ENCODE measurements at places on chromosomes 16 and 17. TPM values are rescaled to one million over a fixed set of nuclear protein-coding genes. Genes with fewer than 3 reads are reported as not detected.

DNA sequence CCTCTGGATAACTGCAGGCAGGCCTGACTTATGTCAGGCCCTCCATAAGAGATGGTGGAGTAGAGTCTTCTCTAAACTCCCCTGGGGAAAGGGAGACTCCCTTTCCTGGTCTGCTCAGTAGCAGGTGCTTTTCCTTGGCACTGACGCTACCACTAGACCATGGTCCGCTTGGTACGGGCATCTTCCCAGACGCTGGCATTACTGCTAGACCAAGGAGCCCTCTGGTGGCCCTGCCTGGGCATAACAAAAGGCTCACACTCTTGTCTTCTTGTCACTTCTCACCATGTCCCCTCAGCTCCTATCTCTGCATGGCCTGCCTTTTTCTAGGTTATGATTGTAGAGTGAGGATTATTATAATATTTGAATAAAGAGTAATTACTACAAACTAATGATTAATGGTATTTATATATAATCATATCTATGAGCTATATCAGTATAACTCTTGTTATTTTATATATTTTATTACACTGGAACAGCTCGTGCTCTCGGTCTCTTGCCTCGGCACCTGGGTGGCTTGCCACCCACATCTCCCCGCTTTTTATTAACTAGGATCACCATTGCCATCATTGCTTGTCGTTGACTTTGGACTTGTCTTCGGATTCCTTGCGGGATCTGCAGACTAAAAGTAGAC lies 59.8 kb upstream of the ARL4D start:
- DNase-seq: no peak

The MAP3K3 gene
- total RNA-seq: 97.7 TPM

GRCh38 chr16:72099377-72099818 lies 5.8 kb downstream of the DHX38 start:
- no peak for DNase-seq

The COX6A2 gene
- not detected for total RNA-seq

DNA sequence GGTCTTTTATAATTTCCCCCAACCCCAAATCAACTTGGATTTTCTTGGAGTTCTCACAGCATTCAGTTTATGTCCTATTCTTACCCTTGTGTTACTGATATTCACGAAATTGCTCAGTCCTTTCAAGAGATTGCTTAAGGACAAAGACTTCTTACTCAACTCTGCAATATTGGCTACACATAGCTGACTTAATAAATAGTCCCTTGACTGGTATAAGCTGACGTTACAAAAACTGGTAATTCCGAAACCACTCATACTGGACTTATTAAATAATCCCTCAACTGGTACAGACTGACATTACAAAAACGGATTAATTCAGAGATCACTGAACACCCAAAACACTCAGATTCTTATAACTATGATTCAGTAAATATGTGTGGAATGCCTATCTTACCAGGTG lies 860 bp downstream of the TIGD7 start:
- DNase-seq: no peak

The PRDM7 gene
- not detected for total RNA-seq

DNA sequence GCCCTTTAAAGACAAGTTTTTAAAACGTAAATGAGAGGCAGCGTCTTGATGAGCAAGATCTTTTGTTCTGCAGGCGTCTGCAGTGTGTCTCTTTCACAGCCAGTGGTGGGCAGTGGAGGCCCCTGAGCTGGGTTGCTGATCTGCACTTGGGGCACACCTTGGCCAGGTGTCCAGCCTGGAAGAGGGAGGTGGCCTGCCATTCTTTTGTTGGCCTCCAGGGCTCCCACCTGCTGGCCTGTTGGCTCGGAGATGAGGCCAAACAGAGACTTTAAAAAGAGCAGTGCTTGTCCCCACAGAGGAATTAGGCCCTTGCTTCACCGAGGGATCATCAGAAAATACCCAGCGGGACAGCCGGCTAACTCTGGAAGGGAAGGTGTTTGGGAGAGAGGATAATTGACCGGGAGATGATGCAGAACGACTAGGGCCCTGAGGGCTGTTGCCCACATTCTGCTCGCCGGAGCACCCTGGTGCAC lies 145.9 kb upstream of the PLCG2 start:
- no peak for DNase-seq

DNA sequence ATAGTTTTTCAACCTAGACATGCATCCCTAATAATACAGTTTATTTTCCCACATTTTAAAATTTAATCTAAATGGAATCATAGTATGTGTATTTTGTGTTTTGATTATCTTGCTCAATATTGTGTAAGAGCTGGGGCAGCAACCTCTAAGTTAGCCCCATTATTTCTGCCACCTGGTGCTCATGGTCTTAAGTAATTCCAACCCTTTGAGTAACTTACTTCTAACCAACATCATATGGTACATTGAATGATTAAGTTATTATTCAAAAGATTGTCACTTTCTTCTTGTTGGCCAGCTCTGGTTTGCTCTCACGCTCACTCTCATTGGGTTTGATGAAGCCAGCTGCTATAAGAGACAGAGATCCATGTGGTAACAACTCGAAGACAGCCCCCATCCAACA lies 3.9 kb upstream of the KRTAP4-3 start:
- DNase-seq: no peak

DNA sequence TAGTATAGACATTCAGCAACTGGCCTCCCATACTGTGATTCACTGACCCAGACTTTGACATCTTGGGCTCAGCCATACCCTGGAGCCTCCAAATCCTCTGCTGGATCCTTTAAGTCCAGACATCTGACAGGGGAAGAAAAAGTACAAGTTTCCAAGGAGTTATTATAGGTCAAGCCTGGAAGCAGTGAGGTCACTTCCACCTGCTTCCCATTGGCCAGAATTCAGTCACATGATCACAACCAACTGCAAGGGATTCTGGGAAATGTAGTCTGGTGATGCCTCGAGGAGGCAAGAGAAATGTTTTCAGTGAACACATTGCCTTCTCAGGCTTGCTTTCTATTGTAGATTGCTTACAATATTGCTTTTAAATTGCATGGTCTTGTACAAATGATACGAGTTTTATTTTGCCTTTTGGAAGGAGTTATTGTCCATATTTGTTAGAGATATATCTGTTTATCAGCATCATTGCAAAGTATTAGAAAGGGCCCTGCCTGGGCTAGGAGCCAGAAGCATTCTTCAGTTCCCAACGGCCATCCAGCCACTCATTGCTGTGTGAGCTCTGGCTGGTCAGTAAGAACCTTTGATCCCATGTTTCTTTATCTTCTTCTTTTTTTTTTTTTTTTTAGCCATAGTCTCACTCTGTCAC lies 696.9 kb downstream of the WWOX start:
- no peak for DNase-seq

GRCh38 chr17:47851764-47852112 lies 775 bp upstream of the SP6 start:
- DNase-seq: no peak

DNA sequence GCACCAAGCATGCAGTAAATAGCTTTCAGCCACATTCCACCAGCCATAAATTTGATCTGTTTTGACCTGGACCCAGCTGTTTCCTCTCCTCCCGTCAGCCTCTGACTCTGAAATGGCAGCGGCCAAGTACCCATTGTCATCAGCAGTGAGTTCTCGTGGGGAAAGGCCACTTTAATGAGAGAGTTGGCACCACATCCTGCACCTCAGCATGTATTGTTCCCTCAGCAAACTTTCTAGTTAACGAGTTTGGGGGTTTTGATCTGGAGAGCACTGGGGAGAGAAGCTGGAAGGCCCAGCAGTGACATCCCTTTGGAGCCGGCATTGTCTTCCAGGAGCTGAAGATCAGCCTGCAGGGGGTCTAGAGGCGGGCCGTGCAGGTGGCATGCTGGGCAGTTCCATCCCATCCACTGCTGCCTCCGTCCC lies 84.9 kb downstream of the RPA1 start:
- no peak for DNase-seq

DNA sequence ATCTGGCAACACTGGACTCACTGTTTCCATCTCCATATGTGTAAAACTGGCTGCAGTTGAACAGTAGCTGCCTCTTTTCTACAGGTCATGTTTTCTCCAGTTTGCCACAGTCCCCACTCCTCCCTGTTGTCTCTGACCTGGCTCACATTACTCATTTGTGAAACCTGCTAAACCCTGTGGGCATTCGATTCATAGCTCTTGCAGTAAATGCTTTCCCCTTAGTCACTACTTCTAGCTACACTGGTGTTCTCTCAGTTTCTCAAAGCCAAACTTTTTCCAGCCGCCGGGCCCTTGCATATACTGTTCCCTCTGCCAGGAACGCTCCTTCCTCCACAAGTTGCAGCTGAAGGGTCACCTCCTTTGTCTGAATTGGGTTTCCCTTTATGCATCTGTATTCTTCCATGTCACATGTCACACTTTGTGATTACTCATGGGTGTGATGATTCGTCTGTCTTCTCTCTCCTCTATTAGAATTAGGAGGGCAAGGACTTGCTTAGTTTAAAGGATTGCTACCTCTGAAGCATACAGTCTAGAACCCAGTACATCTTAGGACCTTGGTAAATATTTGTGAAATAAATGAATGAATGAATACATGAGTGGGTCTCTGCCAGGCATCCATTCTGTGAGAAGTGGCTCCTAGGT lies 15.0 kb upstream of the MT4 start:
- DNase-seq: no peak

The ACSM5 gene
- total RNA-seq: 3.1 TPM

GRCh38 chr17:58121925-58122324 lies 26.3 kb upstream of the OR4D1 start:
- DNase-seq: no peak

DNA sequence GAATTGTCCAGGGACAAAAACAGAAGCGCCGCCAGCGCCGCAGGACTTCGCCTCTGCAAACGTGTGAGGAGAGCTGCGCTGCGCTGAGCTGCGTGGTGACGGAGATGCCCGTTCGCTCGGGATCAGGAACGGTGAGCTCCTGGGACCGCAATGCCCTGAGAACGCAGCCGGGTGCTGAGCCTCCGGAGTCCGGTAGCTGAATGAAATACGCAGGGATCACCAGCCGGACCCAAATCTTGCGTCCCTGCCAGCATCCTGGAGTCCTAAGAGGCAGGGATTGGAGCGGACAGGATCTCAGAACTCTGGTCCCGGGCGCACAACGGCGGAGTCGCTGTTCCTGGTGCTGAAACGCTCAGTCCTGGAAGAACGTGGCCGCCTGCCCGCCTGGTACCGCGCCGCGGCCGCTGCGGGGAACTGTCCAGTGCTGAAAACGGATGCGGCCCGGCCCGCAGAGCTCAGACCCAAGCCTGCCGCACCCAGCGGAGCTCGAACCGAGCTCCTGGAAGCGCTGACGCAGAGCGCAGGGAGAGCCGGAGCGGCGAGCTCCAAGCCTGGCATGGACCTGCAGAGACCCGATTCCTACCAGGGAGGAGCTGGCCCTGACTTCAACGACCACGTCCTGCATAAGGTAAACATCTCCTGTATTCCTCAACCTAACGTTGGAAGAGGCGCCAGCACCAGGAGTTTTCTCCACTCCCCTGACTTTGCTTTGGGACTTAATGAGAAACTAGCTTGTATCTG lies 41.5 kb downstream of the CD300LF start:
- DNase-seq: no peak

GRCh38 chr17:72863526-72864211 lies 228.8 kb downstream of the SLC39A11 start:
- DNase-seq: no peak

- DNase-seq: no peak
These were observed 60.5 kb upstream of the ZFHX3 start for GRCh38 chr16:73108195-73108963.

GRCh38 chr16:4868026-4868425 lies 20.7 kb downstream of the UBN1 start:
- no peak for DNase-seq

DNA sequence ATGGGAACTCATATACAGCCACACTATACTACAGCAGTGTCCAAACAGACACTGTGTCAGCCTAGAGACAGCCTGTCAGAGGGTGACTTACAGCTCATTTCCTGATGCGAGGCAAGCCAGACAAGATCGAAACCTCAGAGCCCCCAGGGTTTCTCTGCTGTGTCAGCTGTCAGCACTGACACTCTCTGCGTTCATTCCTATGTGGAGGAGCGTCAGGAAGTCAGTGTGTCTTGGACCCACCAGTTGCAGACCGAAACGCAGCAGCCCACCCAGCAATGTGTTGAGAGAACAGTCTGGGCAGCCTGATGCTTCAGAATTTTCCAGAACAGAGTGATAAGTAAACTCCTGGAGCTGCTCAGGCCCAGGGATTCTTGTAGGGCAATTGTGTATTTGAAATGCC lies 20.6 kb upstream of the MAPT start:
- no peak for DNase-seq

DNA sequence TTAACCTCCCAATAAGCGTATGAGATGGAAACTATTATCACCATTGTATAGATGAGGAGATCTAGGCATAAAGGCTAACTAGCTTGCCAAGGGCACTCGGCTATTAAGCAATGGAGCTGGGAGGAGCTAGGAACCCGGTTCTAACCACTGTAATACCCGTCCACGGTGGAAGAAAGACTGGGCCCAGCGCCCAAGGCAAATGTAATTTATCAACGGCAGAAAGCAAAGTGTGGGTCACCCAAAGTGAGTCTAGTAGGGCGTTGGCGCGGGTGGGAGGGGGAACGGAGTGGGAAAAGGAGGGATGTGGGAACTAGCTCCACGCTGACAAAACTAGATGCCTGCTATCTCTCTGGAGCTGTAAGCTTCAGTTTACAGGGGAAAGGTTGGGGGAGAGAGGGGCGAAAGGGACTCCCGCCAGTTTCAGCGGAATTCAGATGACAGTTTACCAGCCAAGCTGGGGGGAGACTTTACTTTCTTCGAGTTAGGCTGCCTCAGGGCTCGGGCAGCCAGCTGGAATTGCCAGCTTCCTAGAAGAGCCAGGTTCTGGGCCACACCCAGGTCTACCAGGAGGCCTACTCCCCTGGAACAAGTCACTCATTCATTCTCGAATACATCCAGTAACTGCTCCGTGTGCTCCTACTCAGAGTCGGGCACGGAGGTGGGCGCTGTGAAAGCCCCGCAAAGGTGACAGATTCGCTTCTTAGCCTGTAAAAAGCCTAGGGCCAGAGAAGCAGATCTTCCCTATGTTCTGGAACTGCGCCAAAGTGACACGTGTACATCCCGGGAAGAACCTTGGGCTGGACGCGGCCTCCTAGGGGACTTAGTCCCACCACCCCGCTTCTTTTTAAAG lies 837 bp downstream of the LRRC59 start:
- DNase-seq: no peak

DNA sequence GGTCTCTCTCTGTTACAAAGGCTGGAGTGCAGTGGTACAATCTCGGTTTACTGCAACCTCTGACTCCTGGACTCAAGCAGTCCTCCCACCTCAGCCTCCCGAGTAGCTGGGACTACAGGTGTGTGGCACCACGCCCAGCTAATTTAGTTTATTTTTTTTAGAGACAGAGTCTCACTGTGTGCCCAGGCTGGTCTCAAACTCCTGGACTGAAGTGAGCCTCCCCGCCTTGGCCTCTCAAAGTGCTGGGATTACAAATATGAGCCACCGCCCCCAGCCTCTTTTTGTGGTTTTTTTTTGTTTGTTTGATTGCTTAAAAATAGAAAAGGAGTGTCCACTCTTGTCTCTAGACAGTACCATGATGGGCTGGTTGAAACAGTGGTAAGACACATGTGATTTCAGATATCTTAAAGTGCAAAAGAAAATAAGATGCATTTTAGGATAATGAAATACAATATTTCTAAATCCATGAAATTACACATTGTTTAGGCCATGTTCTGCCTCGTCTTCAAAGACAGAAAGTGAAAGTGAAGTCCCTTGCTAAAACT lies 27.4 kb downstream of the KIAA0513 start:
- DNase-seq: no peak

- DNase-seq: no peak
These were observed 452.0 kb downstream of the SOX9 start for GRCh38 chr17:72572604-72573491.

Measured in esophagus muscularis mucosa (tissue), 4 donors.